ENCODE measurements at places on chromosomes 7 and 10.
A peak's percentile ranks its signal among the peaks of the same experiment; 100 is the strongest.

DNA sequence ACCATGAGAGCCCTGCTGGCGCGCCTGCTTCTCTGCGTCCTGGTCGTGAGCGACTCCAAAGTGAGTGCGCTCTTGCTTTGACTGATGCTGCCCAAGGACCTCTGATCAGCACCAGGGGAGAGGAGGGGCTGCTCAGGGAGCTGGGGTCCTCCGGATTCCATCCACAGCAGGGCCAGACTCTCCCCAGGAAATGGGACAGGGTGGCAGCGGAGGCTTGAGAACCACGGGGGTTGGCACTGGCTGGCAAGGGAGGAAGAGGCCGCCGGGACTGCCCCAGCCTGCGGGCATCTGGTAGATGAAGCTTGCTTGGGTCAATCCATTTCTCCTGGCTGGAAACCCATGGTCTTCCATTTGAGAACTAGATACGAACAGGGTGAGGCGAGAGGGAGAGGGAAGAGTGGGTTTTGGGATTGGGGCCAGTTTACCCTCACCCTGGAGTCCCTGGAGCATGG lies 647 bp downstream of the PLAU start:
- DNase-seq: no peak

DNA sequence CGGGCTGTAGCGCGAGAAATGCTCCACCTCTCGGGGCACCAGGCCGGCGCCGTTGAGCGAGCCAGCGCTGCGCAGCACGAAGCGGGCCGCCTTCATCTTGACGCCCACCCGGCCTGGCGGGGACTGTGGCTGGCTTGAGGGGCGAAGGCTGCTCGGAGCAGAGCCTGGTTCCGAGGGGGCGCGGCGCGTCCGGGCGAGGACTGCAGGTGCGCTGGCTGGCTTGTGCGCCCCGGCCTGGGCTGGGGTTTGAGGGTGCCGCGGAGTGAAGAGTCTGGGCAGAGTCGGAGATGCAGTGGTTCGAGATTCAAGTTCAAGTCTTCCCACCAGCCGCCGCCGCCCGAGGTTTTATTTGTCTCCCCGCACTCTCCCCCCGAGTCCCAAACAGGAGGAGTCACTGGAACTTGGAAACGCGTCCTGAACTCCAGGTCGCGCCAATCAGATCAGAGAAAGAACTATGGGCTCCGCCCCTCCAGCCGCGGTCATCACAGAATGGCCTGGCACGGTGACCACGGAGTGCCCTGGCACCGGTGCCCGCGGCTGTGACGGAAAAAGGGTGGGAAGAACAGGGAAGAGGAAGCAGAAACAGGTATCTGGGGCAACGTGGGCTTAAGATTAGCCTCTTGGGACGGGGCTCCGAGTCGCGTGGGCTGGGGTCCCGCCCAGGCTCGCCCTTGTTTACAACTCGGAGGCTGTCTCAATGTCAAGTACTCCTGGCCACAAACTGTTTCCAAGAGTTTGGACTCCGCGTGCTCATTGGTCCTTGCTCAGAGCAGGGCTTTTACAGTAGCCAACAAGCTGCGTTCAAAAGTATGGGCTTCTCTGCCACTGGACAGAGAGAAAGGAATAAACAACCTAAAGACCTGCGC lies at the start of gene PDK4:
Gene PDK4, minus strand, starts transcription at position 319 of the 866 bp plus-strand sequence. Its CDS starts 223 bp downstream, at position 96.
- DNase-seq: peak; percentile 95

- no peak for DNase-seq
Measured at GRCh38 chr10:104750291-104750690, 109.2 kb downstream of the SORCS3 start.

GRCh38 chr10:4980793-4981192 lies 17.6 kb downstream of the AKR1C1 start:
- no peak for DNase-seq

GRCh38 chr10:120953897-120954296 lies 102.7 kb downstream of the WDR11 start:
- DNase-seq: no peak

DNA sequence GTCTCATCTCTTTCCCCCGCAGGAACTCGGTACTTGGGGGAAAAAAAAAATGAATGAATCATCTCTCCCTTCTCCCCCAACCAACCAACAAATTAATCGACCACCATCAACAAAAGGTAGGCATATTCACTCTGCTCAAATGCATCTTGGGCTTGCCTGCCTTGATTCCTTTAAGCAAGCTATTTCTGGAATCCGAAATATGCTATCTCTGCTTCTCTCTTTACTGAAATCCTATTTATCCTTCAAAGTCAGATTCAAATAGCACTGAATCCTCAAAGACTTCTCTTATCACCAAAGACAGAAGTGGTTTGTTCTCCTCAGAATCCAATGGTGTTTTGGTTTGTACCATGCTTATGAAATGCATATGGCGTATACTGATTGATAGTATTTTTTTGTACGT lies 49.6 kb upstream of the TPK1 start:
- no peak for DNase-seq

- no peak for DNase-seq
Measured at GRCh38 chr10:19922236-19922963, 106.2 kb downstream of the PLXDC2 start.

DNA sequence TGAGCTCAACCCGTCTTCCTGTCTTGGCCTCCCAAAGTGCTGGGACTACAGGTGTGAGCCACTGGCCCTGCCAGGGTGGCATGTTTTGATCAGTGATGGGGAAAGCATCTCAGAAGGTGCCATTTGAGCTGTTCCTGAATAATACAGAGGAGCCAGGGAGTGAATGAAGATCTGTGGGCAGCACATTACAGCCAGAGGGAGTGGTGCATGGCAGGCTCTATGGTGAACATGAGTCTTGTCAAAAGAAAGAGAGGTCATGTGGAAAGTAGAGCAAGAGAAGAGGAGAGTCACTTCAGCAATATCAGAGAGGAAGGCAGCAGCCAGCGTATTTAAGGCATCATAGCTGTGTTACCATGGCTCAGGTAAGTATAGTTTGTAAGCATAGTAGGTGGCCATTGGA lies 275.7 kb upstream of the LRGUK start:
- no peak for DNase-seq

GRCh38 chr10:77501846-77502261 lies 135.8 kb downstream of the KCNMA1 start:
- peak; percentile 22 for DNase-seq

- no peak for DNase-seq
Measured at GRCh38 chr7:158588878-158589442, 1.3 kb upstream of the PTPRN2 start.

- no peak for DNase-seq
Measured at GRCh38 chr7:20647908-20648776, 32.7 kb downstream of the ABCB5 start.

DNA sequence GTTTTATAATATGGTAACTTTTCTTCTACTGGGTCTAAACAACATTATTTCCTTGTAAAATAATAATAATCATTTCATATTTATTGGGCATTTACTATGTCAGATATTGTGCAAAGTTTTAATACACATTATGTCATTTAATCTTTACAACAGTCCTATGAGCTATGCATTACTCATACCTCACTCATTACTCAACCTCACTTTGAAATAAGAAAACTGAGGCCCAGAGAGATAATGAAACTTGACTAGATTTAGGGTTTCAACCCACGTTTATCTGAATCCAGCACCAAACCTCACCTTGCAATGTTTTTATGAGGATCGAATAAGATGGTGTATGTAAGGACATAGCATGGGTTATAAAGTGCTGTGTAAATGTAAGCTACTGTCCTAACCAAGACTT lies 153.2 kb upstream of the SLC13A1 start:
- no peak for DNase-seq

DNA sequence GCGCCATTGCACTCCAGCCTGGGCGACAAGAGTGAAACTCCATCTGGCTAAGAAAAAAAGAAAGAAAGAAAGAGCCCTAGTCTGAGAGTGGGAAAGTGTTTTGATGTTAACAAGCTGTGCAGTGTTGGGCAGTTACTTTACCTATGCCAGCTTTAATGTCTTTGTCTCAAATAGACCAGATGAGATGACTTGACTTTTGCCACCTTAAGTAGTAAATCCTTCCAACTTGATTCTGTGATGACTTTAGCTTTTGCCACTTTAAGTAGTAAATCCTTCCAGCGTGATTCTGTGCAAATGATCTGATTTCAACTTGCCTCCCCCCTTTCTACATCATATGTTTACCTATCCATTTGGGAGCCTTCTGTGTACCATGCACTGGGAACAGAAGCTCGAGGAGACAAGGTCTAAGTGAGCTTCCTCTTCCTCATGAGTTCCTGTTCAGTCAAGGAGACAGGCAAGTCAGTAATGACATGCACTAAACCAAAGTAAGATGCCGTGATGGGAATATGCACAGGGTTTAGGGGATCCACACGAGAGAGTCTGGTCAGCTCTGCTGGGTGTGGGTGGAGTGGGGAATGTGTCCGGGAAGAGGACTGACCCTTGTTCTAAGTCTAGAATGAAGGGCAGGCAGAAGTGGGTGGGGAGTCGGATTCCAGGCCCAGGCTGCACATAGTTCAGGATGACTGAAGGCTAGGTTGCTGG lies 17.2 kb downstream of the INPP5F start:
- no peak for DNase-seq

- no peak for DNase-seq
Measured at GRCh38 chr10:7243873-7244272, 167.0 kb downstream of the SFMBT2 start.

DNA sequence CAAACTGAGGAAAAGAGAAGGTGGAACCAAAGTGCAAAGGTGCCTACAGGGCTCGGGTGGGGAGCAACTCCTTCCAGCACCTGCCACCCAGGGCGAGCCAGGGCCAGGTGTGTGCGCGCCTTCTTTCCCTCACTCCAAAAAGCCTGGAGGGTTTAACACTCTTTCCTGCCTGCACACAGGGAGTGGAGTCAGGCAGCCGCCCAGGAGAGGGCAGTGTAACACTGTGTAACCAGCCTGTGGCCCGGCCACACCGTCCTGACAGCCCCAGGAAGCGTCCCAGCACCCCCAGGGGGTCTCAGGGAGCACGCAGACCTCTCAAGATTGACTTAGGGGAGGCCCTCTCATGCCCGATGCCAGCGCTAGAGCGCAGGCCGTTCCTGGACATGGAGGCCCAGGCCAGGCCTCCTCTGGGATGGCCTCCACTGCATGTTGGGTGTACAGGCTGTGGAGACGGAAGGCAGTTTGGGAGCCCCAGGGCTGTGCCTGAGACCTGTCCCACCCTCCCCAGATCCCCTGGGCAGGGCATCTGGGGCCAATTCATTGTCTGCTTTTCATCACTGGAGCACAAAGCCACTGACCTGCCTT lies 13.4 kb downstream of the BRI3 start:
- DNase-seq: peak; percentile 43

GRCh38 chr7:116339564-116339963 lies 129.2 kb downstream of the TES start:
- DNase-seq: no peak
